ENCODE measurements at places on chromosomes 7 and 10. TPM values are rescaled to one million over a fixed set of nuclear protein-coding genes. Genes with fewer than 3 reads are reported as not detected.

The WNT2 gene
- not detected for total RNA-seq

The FRG2B gene
- not detected for total RNA-seq

The INHBA gene
- total RNA-seq, result 44.8 TPM

The NKX1-2 gene
- total RNA-seq, result not detected

The GPR15LG gene
- total RNA-seq, result not detected

The C10orf53 gene
- not detected for total RNA-seq

The INSYN2A gene
- not detected for total RNA-seq

The TEX36 gene
- total RNA-seq, result not detected

The ZNF467 gene
- total RNA-seq, result 7.4 TPM

The SNCG gene
- 50.9 TPM for total RNA-seq

The ZNF485 gene
- not detected for total RNA-seq

The IQUB gene
- 0.21 TPM for total RNA-seq

The CABCOCO1 gene
- total RNA-seq, result not detected

The SPDYE5 gene
- not detected for total RNA-seq

The ZNF804B gene
- not detected for total RNA-seq

The DLX6 gene
- total RNA-seq, result not detected

The GARIN1A gene
- total RNA-seq, result 0.81 TPM

The GRID1 gene
- 0.27 TPM for total RNA-seq

The STAG3 gene
- total RNA-seq, result 0.95 TPM

The ZNF37A gene
- 18.4 TPM for total RNA-seq

The CAMK1D gene
- 11.2 TPM for total RNA-seq

The KLF6 gene
- 201 TPM for total RNA-seq

The SSC4D gene
- total RNA-seq, result 3.2 TPM

The NPTX2 gene
- total RNA-seq, result 99.9 TPM

The ARHGEF5 gene
- total RNA-seq, result 6.8 TPM

The VPS37D gene
- total RNA-seq, result 1.2 TPM

The LRRC61 gene
- 4.6 TPM for total RNA-seq

The ABLIM1 gene
- 47.5 TPM for total RNA-seq

The STK32C gene
- 4.2 TPM for total RNA-seq

Data from thoracic aorta (tissue), 2 donors.